ENCODE measurements at places on chromosomes 3 and 15.
A peak's percentile ranks its signal among the peaks of the same experiment; 100 is the strongest.

DNA sequence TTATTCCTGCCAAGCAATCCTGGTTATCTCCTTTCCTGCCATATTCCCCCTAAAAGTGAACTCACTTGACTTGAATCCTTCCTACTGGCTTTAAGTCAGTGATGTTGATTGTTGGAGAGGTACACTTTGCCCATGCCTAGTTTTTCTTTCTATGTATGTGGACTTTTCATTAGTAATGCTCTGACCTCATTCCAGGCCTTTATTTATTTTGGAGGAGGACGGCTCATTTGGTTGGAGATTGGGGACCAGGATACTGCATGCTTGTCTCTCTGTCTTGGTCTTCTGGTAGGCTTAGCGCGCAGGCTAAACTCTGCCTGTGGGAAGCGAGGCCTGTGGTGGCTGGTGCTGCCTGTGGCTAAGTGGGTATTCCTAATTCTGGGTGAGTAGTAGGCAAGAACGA, 29.1 kb upstream of the MTMR10 start:
- no peak for DNase-seq
- H3K27me3 ChIP-seq, result no peaks in the 10 kb centered on the region
- no peaks in the 10 kb centered on the region for H3K36me3 ChIP-seq
- peaks cover 11% of the 10 kb centered on the region for H3K4me1 ChIP-seq
- H3K27ac ChIP-seq, result no peak overlapping the region

- no peak overlapping the region for H3K4me3 ChIP-seq
- H3K4me1 ChIP-seq, result no peaks in the 10 kb centered on the region
- no peaks in the 10 kb centered on the region for H3K27me3 ChIP-seq
- H3K27ac ChIP-seq, result no peak overlapping the region
- no peaks in the 10 kb centered on the region for H3K36me3 ChIP-seq
- no peak for DNase-seq
Measured at GRCh38 chr3:4322635-4323034, 19.5 kb downstream of the SETMAR start.

- H3K4me1 ChIP-seq, result no peaks in the 10 kb centered on the region
- H3K4me3 ChIP-seq, result no peak overlapping the region
- H3K36me3 ChIP-seq, result no peaks in the 10 kb centered on the region
- H3K27ac ChIP-seq, result no peak overlapping the region
- no peaks in the 10 kb centered on the region for H3K27me3 ChIP-seq
- peak; percentile 71 for DNase-seq
Measured at GRCh38 chr3:140588558-140588957, 89.3 kb upstream of the TRIM42 start.

DNA sequence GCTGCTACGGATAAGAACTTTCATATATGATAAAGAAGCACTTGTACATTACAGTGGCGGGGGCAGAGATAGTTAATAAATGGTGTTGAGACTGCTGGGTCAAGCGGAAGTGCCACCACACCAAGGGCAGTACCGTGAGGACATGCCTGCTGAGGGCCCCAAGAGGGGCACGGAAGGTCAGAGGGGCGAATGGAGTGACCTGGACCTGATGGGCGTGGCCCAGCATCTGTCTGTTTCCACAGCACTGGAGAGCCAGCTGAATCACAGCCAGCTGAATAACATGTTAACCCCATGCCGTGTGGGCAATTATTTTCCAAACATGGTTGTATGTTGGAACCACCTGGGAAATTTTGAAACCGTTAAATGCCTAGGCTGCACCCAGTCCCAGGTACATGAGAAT, 37.2 kb downstream of the ANKDD1A start:
- H3K27me3 ChIP-seq, result no peaks in the 10 kb centered on the region
- H3K36me3 ChIP-seq, result no peaks in the 10 kb centered on the region
- no peak overlapping the region for H3K4me3 ChIP-seq
- DNase-seq, result no peak
- H3K4me1 ChIP-seq, result no peaks in the 10 kb centered on the region
- no peak overlapping the region for H3K27ac ChIP-seq

GRCh38 chr3:81445712-81446111, 315.7 kb downstream of the GBE1 start:
- H3K27ac ChIP-seq, result no peak overlapping the region
- H3K4me1 ChIP-seq, result no peaks in the 10 kb centered on the region
- no peaks in the 10 kb centered on the region for H3K36me3 ChIP-seq
- no peaks in the 10 kb centered on the region for H3K27me3 ChIP-seq
- H3K4me3 ChIP-seq, result no peak overlapping the region

GRCh38 chr3:32278714-32279113, 40.2 kb downstream of the CMTM8 start:
- H3K27me3 ChIP-seq, result no peaks in the 10 kb centered on the region
- H3K4me1 ChIP-seq, result no peaks in the 10 kb centered on the region
- H3K36me3 ChIP-seq, result no peaks in the 10 kb centered on the region
- H3K27ac ChIP-seq, result no peak overlapping the region

GRCh38 chr3:49454458-49454857, 15.6 kb upstream of the DAG1 start:
- no peaks in the 10 kb centered on the region for H3K27me3 ChIP-seq
- no peak overlapping the region for H3K27ac ChIP-seq
- H3K36me3 ChIP-seq, result no peaks in the 10 kb centered on the region
- H3K4me3 ChIP-seq, result no peak overlapping the region

DNA sequence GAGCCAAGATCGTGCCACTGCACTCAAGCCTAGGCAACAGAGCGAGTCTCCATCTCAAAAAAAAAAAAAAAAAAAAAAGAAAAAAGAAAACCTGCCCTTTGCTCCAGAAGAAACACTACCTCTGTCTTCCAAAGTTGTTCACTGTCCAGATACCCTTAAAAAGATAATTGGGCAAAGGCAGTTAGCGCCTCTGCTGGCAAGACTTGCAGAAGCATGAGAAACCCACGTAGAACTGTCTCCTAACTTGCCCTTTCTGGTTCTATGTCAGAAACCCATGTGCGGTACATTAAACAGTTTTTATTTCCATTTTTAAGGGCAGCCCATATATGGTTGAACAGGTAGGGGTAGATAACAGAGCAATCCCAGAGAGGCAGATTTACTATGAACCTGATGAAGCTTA, 1026.4 kb downstream of the ROBO2 start:
- no peak for DNase-seq
- H3K27me3 ChIP-seq, result no peaks in the 10 kb centered on the region
- H3K36me3 ChIP-seq, result no peaks in the 10 kb centered on the region
- no peaks in the 10 kb centered on the region for H3K4me1 ChIP-seq
- no peak overlapping the region for H3K27ac ChIP-seq

- no peak overlapping the region for H3K4me3 ChIP-seq
- H3K36me3 ChIP-seq, result no peaks in the 10 kb centered on the region
- no peaks in the 10 kb centered on the region for H3K4me1 ChIP-seq
- no peak for DNase-seq
- H3K27me3 ChIP-seq, result no peaks in the 10 kb centered on the region
Measured at GRCh38 chr3:145219355-145220235, 941.4 kb downstream of the PLOD2 start.

GRCh38 chr3:176785171-176785570, 412.1 kb downstream of the TBL1XR1 start:
- no peak for DNase-seq
- H3K4me3 ChIP-seq, result no peak overlapping the region
- no peaks in the 10 kb centered on the region for H3K36me3 ChIP-seq
- no peaks in the 10 kb centered on the region for H3K27me3 ChIP-seq
- H3K27ac ChIP-seq, result no peak overlapping the region
- H3K4me1 ChIP-seq, result no peaks in the 10 kb centered on the region

GRCh38 chr3:185763347-185764005, 61.4 kb downstream of the IGF2BP2 start:
- H3K4me1 ChIP-seq, result peaks cover 8% of the 10 kb centered on the region
- H3K4me3 ChIP-seq, result no peak overlapping the region
- no peak for DNase-seq
- H3K36me3 ChIP-seq, result no peaks in the 10 kb centered on the region
- no peaks in the 10 kb centered on the region for H3K27me3 ChIP-seq
- H3K27ac ChIP-seq, result no peak overlapping the region

GRCh38 chr15:49412797-49413196, 10.2 kb upstream of the FGF7 start:
- H3K36me3 ChIP-seq, result no peaks in the 10 kb centered on the region
- DNase-seq, result no peak
- no peaks in the 10 kb centered on the region for H3K27me3 ChIP-seq
- H3K4me3 ChIP-seq, result no peak overlapping the region

- no peaks in the 10 kb centered on the region for H3K4me1 ChIP-seq
- no peaks in the 10 kb centered on the region for H3K36me3 ChIP-seq
- no peak overlapping the region for H3K4me3 ChIP-seq
- no peaks in the 10 kb centered on the region for H3K27me3 ChIP-seq
- no peak overlapping the region for H3K27ac ChIP-seq
- no peak for DNase-seq
Measured at GRCh38 chr15:53569751-53570480, 189.5 kb downstream of the WDR72 start.

DNA sequence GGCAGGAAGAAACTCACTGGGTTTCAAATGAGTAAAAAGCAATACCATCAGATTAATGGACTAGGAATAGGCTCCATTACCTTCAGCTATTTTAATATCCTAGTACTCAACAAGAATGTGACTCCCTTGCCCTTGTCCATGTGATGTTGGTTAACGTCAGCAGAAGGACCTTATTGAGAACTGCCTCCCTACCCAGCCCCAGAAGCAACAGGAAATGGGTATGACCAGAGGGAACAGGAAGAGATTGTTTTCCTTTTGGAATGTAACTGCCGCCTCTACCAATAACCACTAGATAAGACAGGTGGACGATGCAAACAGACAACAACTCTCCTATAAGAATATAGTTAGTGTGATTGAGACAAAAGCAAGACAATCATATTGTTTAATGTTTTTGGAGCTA, 10.4 kb upstream of the MME start:
- H3K27me3 ChIP-seq, result no peaks in the 10 kb centered on the region
- no peak overlapping the region for H3K27ac ChIP-seq
- no peaks in the 10 kb centered on the region for H3K36me3 ChIP-seq
- H3K4me1 ChIP-seq, result no peaks in the 10 kb centered on the region
- no peak for DNase-seq
